ENCODE measurements at places on chromosomes 16 and 17. TPM values are rescaled to one million over a fixed set of nuclear protein-coding genes. Genes with fewer than 3 reads are reported as not detected.

GRCh38 chr17:68382582-68383085 is 74.7 kb downstream of the WIPI1 start:
- no peak for DNase-seq

- DNase-seq = no peak
Observed at GRCh38 chr17:42782166-42783061, 2.0 kb downstream of the WNK4 start.

DNA sequence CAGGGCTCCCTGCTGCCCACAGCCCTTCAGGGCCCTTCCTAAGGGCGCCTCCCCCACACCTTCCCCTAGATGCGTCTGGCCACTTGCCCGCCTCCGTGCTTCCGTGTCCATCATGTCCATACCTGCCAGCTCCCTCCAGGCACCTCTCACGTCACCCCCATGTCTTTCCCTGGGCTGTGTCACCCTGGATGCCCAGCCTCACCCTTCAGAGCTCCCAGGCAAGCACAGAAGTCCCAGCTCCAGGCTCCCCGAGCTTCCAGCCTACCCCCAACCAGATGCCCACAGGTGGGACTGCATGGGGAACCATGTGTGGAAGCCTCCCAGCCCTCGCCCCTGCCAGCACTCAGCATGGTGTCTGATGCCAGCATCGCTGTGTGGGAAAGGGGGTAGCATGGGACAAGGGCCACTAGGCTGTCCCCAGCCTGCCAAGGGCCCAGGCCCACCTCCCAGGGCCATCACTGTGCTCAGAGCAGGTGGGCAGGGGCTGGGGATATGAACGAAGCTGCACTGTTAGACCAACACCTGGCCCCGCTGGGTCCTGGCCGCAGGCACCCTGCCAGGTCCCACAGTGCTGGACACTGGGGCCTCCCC is 1.9 kb upstream of the AXIN1 start:
- no peak for DNase-seq

DNA sequence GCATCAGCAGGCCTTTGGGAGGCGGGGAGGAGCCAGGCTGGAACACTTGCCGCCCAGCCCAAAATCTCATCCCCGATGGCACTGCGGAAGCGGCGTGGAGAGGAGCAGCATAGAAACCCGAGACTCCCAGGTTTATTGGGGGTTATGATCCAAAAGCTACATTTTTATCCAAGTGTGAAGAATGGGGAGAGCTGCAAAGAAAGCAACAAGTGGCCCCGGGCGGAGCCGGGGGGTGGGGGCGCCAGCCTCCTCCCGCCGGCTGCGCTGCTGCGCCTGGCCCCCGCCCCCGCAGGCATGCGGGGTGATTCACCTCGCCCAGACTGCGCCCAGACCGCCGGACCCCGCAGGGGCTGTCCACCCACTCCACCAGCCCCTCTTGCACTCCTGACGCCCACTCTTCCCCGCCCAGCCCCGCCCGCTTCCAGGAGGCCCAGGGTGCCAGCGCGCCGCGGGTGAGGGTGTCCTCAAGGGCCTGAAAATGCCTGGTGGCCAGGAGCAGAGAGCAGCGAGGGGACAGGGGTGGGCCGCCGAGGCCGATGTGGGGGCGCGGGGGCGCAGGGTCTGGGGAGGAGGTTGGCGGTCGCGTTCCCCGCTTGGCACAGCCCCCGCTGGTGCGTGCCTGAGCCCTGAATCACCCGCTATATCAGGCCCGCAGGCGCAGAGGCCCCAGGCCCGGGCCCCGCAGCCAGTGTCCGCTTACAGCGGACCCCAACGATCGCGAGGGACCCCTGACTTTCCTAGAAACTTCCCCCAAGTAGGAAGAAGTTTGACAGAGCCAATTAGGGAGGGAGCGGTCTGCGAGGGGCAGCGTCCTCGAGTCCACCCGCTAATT is 1.3 kb downstream of the CAVIN1 start:
- DNase-seq = peak; percentile 60

DNA sequence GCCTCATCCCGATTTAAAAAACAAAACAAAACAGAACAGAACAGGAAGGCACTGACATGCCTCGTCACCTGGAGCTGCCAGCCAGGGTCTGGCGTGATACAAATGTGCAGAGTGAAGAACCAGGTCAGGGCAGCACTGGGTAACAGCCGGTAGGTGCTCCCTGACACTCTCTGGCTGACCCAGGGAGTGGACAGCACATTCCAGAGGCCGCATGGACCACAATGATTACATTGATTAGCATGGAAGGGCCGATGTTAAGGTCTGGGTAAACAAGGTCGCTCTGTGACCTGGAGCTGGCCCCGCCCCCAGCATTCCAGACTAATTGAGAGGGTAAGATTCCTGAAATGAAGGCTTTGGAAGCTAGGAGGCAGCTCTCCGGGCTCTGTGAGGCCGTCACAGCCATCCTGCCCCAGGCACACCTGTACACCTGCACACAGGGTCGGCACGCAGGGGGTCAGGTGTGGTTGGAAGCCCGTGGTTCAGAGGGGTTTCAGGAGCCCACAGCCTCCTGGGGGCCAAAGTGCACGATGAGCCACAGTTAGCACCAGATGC is 21.4 kb downstream of the PIEZO1 start:
- no peak for DNase-seq

The TNP2 gene
- not detected for total RNA-seq

DNA sequence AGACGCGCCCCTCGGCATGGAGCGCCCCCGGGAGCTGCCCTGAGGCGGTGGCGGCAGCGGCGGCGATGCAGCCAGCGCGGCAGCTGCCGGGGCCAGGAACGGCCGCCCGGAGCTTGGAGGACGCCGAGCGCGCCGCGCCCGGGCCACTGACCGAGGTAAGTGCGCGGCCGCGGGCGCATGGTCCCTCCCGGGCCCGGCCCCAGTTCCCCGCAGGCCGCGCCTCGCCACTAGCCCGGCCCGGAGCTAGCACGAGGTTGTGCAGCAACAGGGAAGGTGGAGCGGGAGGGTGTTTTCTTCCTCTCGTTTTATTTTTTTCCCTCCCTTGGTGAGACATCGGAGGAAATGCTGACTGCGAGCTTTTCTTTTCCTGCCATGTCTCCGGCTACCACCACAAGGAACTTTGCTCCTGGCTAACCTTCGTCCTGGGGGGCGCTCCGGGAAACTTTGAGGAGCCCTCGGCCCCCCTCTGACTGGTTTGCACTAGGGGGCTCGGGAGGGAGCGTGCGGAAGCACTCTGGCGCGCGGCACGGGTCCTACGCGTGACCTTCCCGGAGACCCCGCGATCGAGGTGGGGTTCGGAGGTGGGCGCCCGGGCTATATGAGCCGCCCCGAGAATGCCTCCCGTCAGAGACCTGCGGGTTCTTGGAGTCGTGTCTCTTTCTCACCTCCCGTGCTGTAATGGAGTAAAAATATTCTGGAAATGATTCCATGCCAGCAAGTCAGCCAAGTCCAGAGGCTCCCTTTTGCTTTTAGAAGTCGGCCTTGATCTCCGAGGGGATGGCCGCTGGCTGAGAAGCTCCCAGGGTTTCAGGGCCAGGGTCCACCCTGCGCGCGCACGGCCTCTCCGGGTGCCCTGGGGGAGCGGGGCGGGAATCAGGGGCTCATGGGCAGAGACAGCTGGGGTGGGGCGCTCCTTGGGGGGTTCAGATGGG is 868 bp downstream of the KCNJ12 start:
- DNase-seq = peak; percentile 21

DNA sequence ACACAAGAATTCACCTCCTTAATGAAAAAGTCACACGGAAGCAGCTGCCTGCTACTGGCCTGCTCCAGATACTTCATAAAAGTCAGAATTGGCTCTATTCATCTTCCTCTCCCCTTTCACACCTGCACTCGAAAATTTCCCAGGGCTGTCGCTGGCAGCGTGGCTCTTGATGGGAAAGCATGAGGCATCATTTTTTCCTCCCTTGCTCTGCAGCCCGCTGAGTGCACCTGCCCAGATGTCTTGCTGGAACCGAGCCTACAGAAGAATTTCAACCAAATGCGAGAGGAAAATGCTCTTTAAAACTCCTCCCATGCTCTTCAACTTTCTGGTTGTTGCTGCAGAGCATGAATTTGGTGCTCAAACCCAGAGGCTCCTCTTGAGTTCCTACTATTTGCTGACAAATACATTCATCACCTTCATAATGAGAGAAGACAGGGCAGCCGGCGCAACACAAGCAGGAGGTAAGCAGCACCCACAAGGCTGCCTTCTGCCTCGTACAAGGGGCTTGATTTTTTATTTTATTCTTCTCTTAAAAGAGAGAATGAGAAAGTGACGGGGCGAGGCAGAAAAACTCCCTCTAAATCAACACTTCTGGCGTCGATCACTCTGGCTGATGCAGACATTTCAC is 146.8 kb downstream of the ZFHX3 start:
- no peak for DNase-seq

GRCh38 chr16:57918994-57919393 is 51.9 kb downstream of the CNGB1 start:
- DNase-seq = no peak

DNA sequence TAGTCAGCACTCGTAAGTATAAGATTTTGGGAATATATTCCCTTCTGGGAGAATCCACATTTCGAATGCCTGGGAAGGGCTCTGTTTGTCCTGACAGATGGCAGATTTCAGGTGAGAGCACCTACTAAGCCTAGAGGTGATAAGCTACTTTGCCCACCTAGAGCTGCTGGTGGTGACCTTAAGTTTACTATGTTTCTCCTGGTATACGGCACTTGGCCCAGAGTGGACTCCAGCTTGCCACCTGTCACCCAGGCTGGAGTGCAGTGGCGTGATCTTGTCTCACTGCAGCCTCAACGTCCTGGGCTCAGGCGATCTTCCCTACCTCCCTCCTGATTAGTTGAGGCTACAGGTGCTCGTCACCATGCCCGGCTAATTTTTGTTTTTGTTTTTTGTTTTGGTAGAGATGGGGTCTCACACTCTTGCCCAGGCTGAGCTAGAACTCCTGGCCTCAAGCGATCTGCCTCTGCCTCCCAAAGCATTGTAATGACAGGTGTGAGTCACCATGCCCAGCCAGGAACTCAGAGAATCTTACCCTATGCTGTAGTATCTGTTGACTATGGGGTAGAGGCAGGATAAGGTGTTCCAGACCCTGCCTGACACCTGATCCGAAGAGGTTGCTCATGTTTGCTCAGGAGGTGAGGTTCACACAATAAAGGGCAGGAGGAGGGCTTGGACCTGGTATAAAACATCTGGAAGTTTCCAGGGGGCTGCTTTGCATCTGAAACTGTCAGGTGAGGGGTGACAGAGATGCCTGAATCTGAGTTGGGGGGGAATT is at the start of gene ZG16:
TSS of gene ZG16 (plus strand) at position 681 of the 775 bp plus-strand sequence. CDS start 1,011 bp downstream, outside the sequence.
- no peak for DNase-seq

DNA sequence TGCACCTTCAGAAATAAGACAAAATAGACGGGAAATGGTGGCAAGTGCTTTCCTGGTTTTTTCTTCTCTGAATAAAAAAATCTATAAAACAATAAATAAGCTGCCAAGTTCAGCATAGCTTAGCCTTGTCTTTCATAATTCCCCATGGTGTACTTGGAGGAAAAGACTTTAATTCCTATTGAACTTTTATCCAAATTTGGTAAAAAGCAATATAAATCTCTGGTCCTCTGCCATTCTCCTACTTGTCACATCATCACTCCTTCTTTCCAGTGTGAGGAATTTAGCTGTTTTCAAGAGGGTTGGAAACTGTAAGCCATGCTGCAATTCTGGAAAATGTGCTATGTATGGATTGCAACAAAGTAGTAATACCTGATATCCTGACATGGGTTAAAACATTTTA is 551.8 kb upstream of the KIF2B start:
- DNase-seq = no peak

DNA sequence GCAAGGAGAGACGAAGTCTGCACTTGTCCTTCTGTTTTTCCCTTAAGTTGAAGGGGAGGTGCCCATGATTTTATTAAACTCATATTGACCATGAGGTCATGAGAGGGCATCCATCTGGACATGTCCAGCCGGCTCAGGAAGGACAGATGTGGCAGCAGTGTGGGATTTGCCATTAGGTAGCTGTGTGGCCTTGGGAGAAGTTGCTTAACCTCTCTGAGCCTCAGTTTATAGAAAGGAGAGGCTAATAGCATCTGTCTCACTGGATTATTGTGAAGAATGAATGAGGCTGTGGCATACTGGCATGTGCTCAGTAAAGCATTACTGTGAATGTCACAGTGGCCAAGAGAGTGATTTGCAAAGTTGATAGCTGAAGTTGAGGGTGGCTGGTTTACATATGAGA is 1.2 kb downstream of the TIMM22 start:
- no peak for DNase-seq

- no peak for DNase-seq
Observed at GRCh38 chr17:14165616-14166015, 71.0 kb downstream of the CDRT15 start.

The SCGB1C2 gene
- total RNA-seq = not detected

- DNase-seq = no peak
Observed at GRCh38 chr17:78732354-78732753, 49.7 kb downstream of the CYTH1 start.

DNA sequence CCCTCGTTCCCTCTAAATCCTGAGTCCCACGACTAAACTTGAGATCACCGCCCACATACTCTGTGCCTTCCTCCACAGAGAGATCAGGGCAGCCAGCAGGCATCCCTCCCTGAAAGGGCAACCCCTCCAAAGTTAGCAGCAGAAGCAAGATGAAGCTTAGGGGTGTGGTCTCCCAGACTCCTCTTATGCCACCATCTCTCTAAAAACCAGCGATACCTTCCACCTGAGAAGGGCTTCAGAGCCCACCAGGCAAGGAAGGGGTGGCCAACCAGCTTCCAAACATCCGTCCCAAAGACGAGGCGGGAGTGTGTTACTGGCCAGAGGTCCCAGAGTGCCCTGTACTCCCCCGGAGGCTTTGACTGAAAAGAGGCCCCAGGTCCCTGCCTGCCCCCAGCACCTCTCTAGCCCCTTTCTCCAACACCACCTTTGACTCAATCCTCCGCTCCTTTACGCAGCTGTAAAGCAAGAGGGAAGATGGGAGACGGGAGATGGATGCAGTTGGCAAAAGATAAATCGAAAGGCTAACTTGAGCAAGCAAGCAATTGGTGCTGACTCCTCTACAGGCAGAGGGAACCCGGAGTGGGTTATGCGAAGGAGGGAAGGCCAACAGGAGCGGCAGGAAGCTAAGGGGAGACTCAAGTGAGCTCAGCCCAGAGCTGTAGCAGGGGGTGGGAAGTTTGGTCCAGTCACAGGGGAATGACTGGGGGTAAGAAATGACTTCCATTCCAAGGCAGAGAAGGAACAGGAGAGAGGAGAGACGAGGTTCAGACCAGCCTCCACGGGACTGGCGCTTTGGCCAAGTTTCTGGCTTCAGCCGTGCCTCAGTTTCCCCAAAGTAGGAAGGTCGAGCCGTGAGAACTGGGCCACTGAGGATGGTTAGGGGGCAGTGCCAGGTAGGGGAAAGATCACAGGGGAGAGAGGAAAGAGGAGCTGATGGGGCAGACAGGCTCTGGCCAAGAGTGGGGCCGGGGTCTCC is 1.0 kb downstream of the ST3GAL2 start:
- DNase-seq = peak; percentile 49

DNA sequence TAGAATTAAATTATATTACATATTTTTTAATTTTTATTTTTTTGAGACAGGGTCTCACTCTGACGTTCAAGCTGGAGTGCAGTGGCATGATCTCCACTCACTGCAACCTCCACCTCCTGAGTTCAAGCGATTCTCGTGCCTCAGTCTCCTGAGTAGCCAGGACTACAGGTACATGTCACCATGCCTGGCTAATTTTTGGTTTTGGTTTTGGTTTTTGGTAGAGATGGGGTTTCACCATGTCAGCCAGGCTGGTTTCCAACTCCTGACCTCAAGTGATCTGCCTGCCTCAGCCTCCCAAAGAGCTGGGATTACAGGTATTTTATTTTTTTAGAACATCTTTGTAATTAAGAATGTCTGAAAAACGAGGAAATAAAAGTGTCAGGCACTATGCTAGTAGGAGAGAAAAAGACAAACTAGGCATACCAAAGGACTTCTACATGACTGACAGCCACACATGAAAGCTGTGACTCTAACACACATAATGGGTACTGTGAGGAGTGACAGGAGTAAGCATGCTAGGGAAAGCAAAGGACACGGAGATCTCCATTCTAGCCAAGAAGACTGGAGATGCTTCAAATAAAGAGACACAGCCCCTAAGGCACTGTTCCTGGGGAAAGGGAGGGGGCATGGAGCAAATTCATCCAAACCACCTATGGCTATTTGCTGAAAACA is 7.3 kb downstream of the GNA13 start:
- peak; percentile 31 for DNase-seq

Data from LHCN-M2 (cell line).